ENCODE measurements at places on chromosomes 11 and 22. TPM values are rescaled to one million over a fixed set of nuclear protein-coding genes. Genes with fewer than 3 reads are reported as not detected.

Gene ZNF215
- 5.4 TPM for total RNA-seq

Gene SCARF2
- total RNA-seq: 9.1 TPM

Gene C22orf31
- total RNA-seq: not detected

Gene KRTAP5-9
- total RNA-seq: not detected

Gene SAA4
- 7.5 TPM for total RNA-seq

Gene NPTXR
- 0.87 TPM for total RNA-seq

Gene MRGPRX4
- total RNA-seq: not detected

Gene CSF2RB
- under 0.01 TPM for total RNA-seq

Gene MS4A6A
- total RNA-seq: not detected

Gene MALAT1
- 3,367 TPM for total RNA-seq

Gene FAT3
- total RNA-seq: 1.9 TPM

Gene UBASH3B
- 50.5 TPM for total RNA-seq

Gene MAJIN
- total RNA-seq: not detected

Gene PYGM
- not detected for total RNA-seq

Gene OR8A1
- total RNA-seq: not detected

Gene GALNT18
- 15.6 TPM for total RNA-seq

Gene TMEM151A
- total RNA-seq: 0.10 TPM

Gene RFPL2
- total RNA-seq: 0.10 TPM

Gene BTBD10
- 188 TPM for total RNA-seq

Gene OR4D11
- not detected for total RNA-seq

Gene C22orf15
- total RNA-seq: not detected

Gene ME3
- 28.8 TPM for total RNA-seq

Gene GNAZ
- 1.4 TPM for total RNA-seq

Gene PNPLA3
- 0.80 TPM for total RNA-seq

Gene OR4A16
- total RNA-seq: not detected

Gene FGF3
- total RNA-seq: not detected

Gene YAP1
- total RNA-seq: 98.1 TPM

Gene KCNE3
- 0.52 TPM for total RNA-seq

Gene FBLN1
- 17.1 TPM for total RNA-seq

Gene GLYAT
- 3.6 TPM for total RNA-seq

Gene OR52A1
- not detected for total RNA-seq

Gene CTSF
- 6.6 TPM for total RNA-seq

Gene MISFA
- total RNA-seq: not detected

Gene SLC17A6
- not detected for total RNA-seq

Gene SYT9
- not detected for total RNA-seq

Gene PRPF19
- 32.6 TPM for total RNA-seq

Gene CRYAB
- 63.0 TPM for total RNA-seq

Gene UBQLN3
- total RNA-seq: not detected

Gene XKR3
- 0.15 TPM for total RNA-seq

Measured in renal cortical epithelial cell (primary cell).